Stimulated activated CD8-positive, alpha-beta memory T cell treated with anti-CD3 and anti-CD28 coated beads, Interleukin-4, amount 100 ng/mL, for 4 hours (primary cell): ENCODE measurements at places on chromosomes 3 and 15.

GRCh38 chr3:137768361-137769321 lies 4.5 kb downstream of the SOX14 start:
- no peak for DNase-seq

DNA sequence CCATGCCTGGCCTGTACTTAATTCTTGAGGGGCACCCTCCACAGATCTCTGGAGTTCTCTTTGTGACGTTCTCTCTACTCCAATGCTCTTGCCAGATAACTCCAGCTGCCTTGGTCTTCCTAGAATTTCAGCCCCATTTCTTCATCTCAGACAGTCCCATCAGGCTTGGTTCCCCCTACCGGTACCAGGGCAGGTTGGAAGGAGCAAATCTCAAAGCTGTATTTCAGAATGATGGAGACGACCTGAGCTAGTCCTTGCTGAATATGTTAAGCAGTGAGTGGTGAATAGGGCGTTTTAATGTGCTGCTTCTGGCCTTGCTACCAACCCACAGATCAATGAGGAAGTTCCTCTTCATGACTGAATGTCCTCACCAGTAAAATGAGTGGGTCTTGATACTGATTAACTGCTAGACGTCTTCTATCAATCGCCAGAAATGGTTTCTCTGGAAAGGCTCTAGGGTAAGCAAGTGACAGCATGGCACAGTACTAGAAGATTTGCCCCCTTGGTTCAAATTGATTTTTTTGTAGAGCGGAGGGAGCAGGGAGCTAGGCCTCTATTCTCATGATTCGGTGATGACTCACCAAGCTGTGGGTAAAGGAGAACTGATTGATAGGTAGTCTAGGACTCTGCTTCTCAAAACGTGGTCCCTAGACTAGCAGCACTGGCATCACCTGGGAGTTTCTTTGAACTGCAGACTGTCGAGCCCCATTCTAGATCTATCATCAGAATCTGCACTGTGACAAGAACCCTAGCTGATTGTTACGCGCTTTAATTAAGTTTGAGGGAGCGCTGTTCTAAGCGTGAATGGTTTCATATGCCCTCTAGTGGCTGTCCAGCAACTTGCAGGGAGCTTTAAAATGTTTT lies 67.8 kb downstream of the UBP1 start:
- DNase-seq, result no peak

- no peak for DNase-seq
Measured at GRCh38 chr15:31402511-31403056, 75.9 kb downstream of the KLF13 start.

- DNase-seq, result no peak
Measured at GRCh38 chr15:83845230-83845629, 191.3 kb downstream of the ADAMTSL3 start.

GRCh38 chr15:74460298-74460697 lies 662 bp downstream of the UBL7 start:
- no peak for DNase-seq

DNA sequence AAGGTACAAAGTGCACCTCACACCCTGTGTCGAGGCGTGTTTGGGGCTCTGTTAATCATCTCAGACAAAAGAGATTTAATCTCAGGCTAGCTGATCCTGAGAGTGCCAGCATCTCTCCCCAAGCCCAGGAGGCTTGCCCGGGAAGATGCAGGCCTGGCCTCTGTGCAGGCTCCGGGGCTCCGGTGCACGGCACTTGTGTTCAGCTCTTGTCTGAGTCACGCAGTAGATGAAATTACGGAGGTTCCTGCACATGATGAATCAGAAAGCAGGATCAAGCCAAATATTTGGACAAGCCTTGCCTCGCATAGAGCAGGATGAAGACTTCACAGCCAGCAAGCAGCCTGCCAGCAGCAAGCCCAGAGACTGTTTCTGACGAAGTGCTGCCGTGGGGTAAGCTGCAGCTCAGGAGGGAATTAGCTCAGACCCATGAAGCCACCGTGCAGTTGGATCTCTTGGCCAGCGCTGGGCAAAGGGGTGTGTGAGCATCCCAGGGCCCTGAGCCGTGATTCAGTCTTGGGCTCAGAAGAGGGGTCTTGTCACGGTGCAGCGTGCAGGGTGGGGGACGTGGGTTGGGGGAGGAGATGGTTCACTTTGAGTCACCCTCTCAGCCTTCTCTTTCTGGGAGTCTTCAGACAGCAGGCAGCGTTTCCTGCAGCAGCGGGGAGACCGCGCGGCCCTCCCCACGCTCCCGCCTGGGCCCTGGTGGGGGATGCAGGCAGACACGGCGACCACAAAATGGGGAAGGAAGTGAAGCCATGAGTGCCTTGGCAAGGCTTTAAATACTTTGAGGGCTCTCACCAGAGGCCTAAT lies 89.2 kb upstream of the MEF2A start:
- no peak for DNase-seq

- no peak for DNase-seq
Measured at GRCh38 chr3:192171213-192171612, 556.1 kb downstream of the FGF12 start.

DNA sequence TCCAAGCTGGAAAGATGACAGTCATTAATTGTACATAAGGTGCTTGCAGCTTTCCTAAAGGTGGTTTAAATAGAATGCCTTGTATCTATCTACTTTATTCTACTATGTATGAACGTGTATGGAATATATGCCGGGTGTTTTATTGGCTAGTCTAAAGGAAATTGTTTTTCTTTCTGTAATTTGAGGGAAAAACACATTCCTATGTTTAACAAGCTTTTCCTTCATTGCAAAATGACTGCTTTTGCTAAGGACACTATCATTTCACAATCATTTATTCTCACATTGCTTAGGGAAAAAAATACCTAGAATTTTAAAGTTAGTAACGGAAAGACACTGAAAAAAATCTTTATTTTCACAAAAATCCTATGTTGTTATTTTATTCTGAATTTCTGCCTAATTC lies 141.7 kb downstream of the WDR76 start:
- no peak for DNase-seq

- DNase-seq, result no peak
Measured at GRCh38 chr3:171116365-171116764, 89.8 kb upstream of the SLC2A2 start.

DNA sequence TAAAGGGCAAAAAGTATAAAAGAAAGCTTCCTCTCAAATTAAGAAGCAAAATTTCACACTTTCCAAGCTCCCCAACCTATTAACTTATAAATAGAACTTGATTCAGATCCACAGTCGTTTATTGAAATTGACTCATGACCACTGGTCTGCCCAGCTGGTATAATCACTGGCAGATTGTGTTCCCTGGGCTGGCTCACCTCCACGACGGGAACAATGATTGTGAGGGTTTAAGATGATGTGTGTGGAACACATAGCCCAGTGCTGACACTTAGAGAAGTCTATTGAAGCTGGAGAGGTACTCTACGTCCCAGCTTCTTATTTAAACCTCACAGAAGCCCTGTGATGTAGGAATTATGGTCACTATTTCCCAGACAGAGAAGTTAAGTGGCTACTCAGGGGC lies 90.4 kb downstream of the MB21D2 start:
- no peak for DNase-seq

DNA sequence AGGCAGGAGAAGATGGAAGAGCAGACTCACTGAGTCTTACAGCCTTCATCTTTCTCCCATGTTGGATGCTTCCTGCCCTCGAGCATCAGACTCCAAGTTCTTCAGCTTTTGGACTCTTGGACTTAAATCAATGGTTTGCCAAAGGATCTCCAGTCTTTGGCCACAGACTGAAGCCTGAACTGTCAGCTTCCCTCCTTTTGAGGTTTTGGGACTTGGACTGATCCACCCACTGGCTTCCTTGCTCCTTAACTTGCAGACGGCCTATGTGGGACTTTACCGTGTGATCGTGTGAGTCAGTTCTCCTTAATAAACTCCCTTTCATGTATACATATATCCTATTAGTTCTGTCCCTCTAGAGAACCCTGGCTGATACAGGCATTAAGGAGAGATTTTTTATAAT lies 62.4 kb upstream of the TNIK start:
- no peak for DNase-seq

DNA sequence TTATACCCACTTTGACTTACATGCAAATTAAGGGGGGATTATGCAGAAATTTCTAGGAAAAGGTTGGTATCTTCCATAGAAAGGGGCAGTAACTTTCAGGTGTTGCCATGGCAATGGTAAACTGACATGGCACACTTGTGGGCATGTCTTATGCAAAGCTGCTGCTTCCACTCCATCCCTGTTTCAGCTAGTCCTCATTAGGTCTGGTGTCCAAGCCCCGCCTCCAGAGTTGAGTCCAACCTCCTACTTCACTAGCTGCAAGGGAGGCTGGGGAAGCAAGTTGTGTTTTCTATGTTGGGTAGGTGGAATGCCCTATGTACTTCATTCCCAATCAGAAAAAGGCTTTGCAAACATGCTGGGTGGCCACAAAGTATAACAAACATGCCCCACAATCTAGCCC lies 14.7 kb upstream of the KLHL40 start:
- DNase-seq, result no peak

DNA sequence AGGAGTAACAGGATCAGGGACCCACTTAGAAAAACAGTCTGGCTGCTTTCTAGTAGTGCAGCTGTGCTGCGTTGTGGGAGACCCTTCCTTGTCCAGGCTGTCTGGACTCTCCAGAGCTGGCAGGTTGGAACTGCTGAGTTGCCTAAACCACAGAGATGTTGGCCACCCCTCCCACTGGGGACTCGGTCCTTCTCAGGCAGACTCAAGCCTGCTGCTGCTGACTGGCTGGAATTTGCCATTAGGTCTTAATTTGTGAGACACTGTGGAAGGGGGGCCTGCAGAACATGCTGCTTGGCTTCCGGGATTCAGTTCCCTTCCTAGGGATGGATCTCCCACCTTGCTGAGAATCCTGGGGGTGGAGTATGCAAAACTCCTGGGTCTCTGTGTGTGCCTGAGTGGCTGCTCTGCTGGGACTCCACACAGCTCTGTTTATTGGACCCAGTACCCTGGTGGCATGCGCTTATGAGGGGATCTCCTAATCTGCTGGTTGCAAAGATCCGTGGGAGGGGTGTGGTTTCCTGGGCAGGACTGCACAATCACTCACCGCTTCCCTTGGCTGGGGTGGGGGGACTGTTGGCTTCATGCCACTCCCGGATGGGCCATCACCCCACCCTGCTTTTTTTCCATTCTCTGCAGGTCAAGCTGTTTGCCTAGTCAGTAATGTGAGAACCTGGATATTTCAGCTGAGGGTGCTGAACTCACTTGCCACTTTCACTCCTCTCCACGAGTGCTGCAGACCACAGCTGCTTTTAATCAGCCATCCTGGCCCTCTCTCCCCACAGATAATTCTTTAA lies 150.5 kb downstream of the CFAP20DC start:
- DNase-seq, result no peak

DNA sequence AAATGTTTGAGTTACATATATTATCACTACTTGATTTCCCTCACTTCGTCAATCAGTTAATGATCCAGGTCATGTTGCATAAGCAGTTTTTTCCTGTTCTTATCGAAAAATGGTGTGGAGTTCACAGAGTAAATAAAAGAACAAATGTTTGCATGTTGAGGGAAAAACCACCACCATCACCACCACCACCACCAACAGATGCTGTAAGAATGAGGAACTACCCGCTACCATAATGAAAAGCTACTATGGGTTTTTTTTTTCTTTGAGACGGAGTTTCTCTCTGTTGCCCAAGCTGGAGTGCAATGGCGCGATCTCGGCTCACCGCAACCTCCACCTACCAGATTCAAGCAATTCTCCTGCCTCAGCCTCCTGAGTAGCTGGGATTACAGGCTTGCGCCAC lies 27.6 kb downstream of the RUBCN start:
- no peak for DNase-seq

DNA sequence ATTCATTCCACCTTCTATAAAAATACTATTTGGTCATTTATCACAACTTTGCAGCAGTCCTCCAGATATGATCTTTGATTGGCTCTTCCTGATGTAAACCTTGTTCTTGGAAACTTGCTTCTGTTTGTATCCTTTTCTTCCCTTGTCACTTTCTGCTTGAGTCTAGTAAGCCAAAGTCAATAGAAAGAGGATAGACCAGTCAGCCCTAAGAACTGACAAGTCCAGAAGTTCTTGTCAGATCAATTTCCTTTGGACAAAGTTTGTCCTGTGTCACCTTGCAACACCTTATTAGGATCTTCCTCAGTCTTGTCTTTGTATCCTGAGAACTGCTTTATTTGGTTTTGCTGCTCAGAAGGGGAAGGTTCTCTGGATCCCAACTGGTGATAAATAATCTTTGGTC lies 87.9 kb upstream of the CCDC54 start:
- DNase-seq, result no peak

GRCh38 chr3:101300073-101300472 lies 20.3 kb downstream of the IMPG2 start:
- DNase-seq, result no peak

GRCh38 chr3:87179642-87180041 lies 47.5 kb upstream of the CHMP2B start:
- no peak for DNase-seq

DNA sequence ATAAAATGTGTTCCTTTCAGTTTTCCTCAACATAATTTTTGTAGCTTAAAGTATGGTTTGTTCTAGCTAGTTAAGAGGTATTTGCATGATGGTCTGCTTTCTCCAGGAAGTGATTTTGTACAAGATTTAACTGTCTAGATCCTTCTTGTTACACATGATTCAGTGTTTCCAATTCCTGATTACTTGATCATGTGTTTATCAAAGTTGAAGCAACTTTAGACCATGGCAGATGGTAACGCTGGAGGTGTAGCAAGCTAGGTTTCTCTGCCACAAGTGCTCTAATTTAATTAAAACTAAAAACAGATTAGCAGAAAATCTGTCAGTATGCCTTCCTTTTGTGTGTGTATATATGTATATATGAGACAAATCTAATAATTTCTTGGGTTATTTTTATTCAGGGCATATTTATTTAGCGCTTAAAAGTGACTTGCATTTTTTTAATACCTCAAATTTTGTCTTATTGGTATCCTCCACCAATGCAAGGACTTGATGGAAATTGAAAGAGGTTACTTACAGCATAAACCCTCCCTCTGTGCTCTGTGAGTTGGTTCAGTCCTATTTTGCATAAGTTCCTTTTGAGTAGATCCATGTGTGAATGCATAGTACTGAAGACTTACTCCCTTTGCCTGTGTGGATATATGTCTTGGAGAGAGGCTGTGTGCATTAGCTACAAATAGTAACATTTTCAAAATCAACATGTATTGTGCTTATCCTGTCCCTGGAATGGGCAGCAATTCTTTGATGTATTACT lies 157.3 kb upstream of the CGNL1 start:
- no peak for DNase-seq

- DNase-seq, result no peak
Measured at GRCh38 chr3:128439226-128439625, 27.5 kb downstream of the DNAJB8 start.

GRCh38 chr15:59138243-59138642 lies 33.3 kb downstream of the CCNB2 start:
- no peak for DNase-seq

DNA sequence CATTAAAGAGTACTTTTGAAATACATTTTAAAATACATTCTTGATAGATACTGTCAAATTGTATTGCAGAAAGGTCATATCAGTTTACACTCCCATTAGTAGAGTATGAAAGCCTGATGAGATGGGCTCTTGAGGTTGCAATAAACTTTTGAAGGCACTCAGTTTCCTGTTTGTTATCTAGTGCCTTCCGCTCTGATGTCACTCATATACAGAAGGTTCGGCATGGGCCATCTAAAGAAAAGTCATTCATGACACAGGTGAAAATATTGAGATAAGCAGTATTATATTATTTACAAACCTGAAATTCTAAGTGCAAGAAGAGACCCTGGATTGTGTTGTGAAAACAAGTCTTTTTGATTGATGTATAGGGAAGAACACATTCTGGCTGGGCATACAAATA lies 36.5 kb upstream of the DENND4A start:
- no peak for DNase-seq
